ENCODE measurements at places on chromosomes 11 and 22.

- no peak for DNase-seq
Measured at GRCh38 chr11:2582351-2582945, 117.3 kb downstream of the KCNQ1OT1 start.

DNA sequence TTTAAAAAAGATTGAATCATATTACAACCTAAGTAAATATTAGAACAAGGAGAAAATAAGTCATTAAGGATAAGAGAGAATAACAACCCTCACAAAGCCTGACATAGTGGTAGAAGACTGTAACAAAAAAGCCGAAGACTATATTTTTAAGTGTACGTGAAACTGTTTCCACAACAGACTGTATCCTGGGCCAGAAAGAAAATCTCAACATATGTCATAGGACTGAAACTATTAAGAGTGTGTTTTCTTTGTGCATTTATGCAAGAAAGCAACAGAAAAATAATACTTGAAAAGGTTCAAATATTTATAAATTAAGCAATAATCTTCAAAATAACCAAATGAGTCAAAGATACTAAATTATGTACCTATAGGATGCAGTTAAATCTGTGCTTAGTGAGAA lies 309.8 kb downstream of the CASP12 start:
- no peak for DNase-seq

GRCh38 chr22:20203552-20204201 lies 52.8 kb upstream of the CCDC188 start:
- no peak for DNase-seq

GRCh38 chr11:113240790-113241635 lies 73.4 kb upstream of the TTC12 start:
- no peak for DNase-seq

DNA sequence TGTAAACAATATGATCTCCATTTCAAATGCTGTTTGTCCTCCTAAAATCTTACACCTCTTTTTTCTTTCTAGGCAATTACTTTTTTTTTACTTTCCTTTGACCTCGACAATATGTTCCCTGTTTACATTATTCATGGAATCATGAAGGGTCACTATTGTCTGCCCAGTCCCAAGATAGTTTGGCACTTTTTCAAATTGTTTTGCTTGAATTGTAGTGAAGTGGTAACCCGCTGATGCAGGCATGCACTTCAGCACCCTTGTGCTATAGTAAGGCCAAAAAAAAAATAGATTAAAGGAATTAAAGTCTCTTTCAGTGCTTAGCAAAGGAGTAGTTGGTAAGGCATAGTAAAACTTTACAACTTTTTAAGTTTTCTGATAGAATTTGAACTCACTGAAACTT lies 90.9 kb downstream of the PAX6 start:
- no peak for DNase-seq

DNA sequence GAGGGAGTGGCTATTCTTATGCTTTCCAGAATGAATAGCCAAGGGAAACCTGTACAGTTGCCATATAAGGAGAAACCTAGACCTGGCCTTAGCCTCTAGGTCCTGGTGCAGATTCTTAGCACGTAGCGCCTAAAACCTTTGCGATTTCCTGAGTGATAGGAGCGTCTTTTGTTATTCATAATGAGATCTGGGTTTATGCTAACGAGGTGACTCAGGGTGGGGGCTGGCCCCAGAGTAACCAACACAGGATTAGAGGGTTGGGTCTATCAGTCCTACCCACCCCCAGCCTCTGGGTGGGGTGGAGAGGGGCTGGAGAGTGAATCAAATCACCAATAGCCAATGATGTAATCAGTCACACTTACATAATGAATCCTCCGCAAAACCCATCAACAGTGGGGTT lies 73.4 kb upstream of the PARVG start:
- no peak for DNase-seq

GRCh38 chr22:46104881-46105493 lies 45.3 kb upstream of the PPARA start:
- no peak for DNase-seq

GRCh38 chr11:72735495-72736027 lies 16.6 kb downstream of the ARAP1 start:
- no peak for DNase-seq

DNA sequence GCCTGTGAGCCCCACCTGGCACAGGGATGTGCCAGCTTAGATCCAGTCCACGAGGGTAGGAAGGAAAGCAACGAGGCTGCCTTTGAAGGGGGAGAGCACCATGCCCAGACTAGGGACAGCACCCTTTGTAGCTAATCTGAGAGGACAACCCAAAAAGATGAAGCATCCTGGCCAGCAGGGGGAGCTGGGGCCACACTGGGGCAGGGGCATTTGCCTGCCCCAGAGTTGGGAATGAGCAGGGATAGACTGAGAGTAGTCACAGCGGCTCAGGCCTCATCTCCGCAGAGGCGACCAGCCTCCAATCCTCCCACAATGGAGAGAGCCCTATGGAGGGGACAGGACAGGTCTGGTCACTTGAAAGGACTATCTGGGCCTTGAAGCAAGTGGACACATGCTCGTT lies 16.4 kb downstream of the LMO1 start:
- DNase-seq, result peak; percentile 25

GRCh38 chr11:104895634-104896033 lies 2.6 kb downstream of the CASP12 start:
- no peak for DNase-seq

GRCh38 chr22:43066844-43067385 lies 22.3 kb downstream of the TTLL1 start:
- no peak for DNase-seq

DNA sequence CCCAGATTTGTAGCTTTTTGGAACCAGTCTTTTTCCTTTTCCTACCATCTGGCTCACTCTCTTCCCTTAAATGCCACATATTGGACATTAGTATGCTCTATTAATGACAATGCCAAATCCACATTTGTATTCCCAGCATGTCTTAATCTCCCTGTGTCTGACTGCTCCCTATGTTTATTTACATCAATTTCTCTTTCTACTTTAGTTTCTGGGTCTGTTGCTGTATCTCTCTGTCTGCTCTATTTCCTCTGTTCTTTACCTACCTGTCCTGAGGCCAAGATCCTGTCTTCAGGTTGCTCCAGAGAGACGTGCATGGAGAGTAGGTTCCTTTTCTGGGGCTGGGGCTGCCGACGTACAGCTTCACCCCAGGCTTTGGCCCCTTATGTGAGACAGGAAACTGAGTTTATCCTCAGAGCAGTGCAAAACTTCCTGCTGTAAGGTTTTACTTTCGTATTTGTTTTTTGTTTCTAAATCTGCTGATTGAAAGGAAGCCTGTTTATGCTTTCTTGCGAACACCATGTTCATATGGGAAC lies 25.6 kb downstream of the OR2AG2 start:
- DNase-seq, result no peak

GRCh38 chr22:37021710-37022482 lies 2.4 kb downstream of the MPST start:
- peak; percentile 52 for DNase-seq

- DNase-seq, result no peak
Measured at GRCh38 chr11:70586261-70587074, 188.1 kb downstream of the CTTN start.
